A549 (cell line): ENCODE measurements at places on chromosomes 6 and 20.

DNA sequence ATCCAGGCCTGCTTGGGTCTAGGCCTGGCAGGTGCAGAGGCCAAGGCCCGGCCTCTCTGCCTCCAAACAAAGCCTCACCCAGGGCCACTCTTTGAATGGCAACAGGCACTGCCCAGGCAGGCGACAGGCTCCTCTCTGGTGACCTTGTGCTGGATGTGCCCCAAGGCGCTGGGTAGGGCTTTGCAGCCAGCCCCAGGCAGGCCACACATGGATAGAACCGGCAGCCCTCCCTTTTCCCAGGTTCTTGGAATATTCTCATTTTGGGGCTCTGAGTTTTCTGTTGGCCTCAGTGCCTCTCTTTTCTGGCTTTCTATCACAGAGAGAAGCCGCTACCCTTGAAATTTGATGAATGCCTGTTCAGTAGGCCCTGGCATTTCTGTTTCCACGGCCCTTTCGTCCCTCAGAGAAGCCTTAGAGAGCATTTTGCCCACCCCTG, 18.9 kb downstream of the PKIG start:
- no peak for DNase-seq

DNA sequence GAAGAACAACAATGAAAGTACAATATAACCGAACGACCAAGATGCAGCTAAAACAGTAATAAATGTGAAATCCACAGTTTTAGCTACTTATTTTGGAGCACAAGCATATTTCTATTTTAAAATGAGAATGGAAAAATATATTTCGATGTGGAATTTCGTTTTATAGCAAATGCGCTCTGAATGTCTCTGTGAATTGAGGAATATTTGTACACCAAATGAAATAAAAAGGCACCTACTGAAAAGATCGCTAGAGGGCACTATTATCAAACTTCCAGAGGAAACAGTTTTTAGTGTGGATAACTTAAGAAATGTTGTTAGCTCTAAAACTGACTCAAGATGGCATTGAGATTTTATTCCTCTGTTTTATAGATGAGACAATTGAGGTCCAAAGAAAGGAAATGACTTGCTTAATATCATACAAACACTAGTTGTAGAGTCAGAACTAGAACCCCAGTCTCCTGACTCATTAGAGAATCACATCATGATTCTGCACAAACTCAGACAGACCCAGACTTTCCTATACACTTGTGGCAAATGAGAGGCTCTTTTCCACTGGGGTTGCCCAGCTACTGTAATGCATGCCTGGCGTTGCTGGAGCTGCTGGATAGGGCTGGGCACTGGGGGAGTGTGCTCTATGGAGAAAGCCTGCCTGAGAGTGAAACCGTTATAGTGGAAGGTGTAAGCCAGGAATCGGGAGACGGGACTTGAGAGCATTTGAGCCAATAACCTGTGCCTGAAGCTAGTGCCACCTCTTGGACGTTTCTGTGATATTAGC, 51.9 kb downstream of the GCLC start:
- DNase-seq = peak; percentile 74

GRCh38 chr6:46505693-46506512, 14.7 kb upstream of the RCAN2 start:
- DNase-seq = no peak

- no peak for DNase-seq
These were observed 12.8 kb downstream of the SMLR1 start for GRCh38 chr6:130840050-130840449.

DNA sequence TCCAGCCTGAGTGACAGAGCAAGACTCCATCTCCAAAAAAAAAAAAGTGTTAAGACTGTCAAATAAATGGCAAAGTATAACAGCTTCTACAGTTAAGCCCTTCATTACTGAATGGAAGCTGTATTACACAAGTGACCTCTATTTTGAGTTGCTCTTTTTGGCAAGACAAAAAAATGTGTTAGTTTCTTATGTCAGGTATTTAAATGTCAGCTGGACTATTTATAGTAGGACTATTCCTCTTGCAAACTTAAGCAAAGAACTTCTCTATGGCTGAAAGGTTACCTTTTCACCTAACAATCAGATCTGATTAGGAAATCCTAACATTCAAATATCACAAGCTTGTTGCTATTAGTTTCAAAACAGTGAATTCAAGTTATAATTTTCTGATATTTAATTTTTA, 12.4 kb downstream of the UBE2V1 start:
- DNase-seq = no peak

DNA sequence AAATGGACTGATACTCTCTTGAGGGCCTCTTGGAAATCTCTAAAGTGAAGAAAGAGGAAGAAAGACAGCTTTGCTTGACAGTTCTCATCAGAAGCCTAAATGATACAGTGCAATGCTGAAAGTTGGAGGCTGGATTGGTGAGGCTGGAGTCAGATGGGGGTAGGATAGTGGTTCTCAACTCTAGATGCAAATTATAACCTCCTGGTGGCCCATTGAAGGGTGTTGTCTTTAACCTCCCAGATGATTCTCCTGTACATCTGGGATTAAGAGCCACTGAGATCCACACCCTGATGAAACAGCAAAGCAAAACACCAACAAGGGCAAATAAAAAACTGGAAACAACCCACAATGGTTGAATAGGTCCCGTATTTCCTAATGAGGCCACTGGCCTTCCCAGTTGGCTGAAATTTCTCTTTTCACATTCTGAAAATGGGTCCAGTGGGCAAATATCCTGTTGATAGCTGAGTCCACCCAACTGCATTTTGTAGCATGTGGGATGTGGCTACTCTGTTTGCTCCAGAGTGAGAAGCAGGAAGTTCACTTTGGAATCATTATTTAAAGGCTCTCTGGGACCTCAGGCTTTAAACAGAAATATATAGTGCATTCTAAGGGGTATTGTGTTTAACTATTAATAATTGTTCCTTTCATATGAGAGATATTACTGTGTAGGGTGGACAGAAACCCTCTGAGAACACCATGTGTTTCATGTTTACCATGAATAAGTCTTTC, 208.1 kb downstream of the SOX4 start:
- DNase-seq = no peak

DNA sequence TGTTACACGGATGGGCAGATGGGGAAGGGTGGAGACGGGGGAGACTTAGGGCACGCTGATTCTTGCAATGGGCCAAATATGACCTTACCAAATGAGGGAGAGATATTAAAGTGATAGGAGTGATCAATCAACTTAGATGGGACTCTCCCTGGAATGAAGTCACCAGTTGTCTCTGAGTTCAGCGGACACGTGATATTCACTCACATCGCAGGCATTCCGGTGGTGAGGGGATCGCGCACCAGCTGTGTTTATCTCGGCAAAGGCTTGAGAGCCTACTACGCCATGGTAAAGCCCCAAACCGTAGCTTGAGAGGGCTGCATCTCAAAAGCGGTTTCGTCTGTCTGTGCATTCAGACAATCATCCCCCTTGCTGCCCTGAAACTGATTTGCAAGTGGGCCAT, 5.5 kb downstream of the BMP7 start:
- no peak for DNase-seq

GRCh38 chr6:148790404-148790803, 43.6 kb downstream of the UST start:
- no peak for DNase-seq

GRCh38 chr6:39493777-39494176, 171.3 kb upstream of the KCNK16 start:
- no peak for DNase-seq

GRCh38 chr6:158046201-158047126, 64.8 kb downstream of the SYNJ2 start:
- DNase-seq = no peak

DNA sequence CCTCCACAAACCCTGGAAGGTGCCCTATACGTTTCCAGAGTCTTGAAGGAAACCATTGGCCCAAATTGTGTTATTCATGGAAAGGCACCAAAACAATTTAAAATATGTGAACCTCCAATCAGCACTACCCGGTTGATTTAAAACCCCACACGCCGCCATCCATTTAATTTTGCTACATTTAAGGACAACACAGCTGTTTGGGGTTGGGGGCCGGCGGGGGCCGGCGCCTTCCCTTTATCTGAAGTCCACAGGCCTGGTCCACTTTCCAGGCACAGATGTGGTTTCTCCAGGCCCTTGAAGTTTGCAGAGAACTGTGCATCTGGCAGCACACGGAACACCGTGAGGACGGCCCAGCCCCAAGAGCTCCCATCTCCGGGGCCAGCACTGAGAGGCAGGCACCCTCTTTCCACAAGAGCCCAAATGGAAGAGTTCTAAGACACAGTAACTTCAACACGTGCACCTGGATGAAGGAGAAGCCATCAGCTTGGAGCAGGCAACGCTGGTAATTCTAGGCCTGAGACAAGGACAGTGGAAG, 16.8 kb upstream of the FRMD1 start:
- DNase-seq = no peak

DNA sequence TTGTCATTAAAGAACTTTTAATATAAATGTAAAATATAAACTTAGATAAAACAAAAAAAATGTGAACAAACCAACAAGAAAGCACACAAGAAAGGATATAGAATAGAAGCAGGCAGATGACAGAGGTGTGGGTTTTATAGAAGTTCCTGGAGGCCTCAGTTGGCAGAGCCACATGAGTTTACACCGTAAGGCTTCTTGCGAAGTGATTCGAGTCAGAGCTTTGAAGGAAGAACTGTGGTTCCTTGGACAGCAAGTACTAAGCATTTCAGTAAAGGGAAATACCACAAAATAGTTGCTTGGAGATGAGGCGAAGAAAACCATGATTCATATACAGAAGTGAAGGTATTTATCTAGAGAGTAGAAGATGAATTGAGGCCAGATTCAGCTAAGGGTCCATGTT, 207.9 kb upstream of the EYA4 start:
- DNase-seq = no peak

- no peak for DNase-seq
These were observed 1.6 kb downstream of the CCN2 start for GRCh38 chr6:131949620-131949908.

DNA sequence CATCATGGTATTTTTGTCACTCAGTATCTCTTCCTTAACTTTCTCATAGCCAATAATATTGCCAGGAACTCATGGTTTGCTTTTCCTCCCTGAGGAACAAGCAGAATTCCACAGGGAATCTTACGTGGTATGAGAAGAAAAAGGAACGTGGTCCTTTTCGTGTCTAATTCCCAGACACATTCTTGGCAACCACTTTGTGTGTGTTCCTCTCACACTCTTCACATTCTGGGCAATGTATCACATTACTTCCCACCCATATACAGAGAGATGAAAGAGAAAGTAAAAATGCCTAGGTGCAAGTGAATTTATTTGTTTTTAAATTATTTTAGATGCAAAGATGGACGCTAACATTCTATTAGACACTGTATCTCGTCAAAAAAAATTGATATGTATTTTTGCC, 102.7 kb downstream of the PTPRK start:
- no peak for DNase-seq

DNA sequence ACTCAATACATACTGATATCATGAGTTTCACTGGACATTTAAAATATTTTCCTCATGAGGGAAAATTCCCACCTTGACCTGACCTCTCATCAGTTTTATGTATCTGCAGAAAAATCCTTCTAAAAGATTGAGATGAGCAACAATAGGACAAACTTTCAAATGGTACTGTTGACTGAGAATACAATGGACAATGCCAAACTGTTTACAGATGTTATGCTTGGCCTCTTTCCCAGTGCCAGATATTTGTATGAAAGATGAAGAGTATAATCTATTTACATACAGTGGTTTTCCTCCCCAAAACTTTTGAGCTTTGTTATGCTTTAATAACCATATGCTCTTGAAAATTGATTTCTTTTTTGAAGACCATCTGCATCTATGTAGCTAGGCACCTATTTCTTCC, 245.1 kb upstream of the RSPO3 start:
- DNase-seq = no peak

DNA sequence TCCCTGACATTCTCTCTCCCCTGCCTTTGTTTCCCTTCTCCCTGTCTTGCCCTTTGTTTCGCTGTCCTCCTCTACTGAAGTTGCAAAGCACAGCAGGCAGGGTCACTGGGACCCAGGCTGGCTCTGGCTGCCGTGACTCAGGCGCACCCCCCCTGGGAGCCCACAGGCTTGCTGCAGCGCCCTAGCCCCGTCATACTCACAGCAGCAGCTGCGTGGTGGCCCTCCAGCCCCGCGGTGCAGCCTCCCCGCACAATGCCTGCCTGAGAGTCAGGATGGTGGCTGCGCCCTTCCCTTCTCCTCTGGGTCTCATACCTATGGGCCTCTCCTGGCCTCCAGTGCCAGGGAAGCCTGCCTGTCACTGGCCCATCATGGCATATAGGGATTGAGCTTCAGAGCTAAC, 41.7 kb downstream of the TXNDC5 start:
- no peak for DNase-seq

DNA sequence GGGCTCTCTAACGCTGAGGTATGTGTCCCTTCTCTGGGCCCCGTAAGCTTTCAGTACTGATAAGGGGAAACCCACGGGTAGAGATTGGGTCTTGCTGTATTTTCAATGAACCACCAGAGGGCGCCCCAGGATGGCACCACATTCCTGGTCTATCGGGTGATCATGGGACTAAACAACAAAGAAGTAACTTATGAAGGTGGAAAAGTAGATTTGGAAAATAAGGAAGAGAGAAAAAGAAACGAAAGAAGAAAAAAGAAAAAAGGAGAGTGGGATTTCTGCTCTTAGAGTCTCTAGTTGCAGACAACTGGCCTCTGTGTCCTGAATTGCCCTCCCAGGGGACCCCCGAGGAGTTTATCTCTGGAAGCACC, 93.8 kb downstream of the GMPR start:
- peak; percentile 69 for DNase-seq

- DNase-seq = no peak
These were observed 23.6 kb upstream of the HLA-E start for GRCh38 chr6:30465595-30466306.

DNA sequence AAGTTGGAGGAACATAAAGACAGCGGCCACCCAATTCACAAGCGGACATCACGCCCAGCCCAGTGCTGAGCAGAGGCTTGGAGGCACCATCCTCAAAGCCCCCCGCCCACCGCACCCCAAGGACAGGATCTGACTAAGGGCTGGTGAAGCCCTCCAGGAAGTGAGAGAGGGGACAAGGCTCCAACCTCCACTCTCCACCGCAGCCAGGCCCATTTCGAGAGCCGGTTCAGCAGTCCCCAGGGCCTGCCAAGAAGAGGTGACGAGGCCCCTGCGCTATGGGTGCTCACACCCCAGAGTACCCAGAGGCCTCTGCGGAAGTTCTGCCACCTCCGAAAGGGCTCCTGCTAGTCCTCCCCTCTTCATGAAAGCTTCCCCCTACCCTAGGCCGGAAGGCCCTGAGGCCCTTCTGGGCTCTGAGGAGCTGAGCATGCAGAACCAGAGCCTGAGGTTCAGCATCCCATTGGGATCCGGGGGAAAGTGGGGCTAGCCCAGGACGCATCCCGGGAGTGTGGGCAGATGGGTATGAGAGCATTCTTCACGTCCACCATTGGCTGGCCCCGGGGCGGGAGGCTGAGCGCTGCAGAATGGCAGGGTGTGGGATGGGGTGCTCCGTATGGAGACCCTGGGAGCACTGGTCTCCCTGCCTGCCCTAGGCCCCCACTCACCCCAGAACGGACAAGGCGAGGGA, 2.5 kb downstream of the GRM4 start:
- DNase-seq = no peak

- DNase-seq = no peak
These were observed 107.9 kb downstream of the RPP40 start for GRCh38 chr6:4895971-4896370.

- DNase-seq = no peak
These were observed 25.2 kb upstream of the TULP4 start for GRCh38 chr6:158287047-158287446.
